ENCODE measurements at places on chromosomes 2 and 18. TPM values are rescaled to one million over a fixed set of nuclear protein-coding genes. Genes with fewer than 3 reads are reported as not detected.

Gene SCN9A
- 9.0 TPM for total RNA-seq

Gene NEU2
- total RNA-seq, result not detected

Gene KIDINS220
- total RNA-seq, result 77.5 TPM

Gene KIF1A
- 16.5 TPM for total RNA-seq

Gene FAM228A
- 0.24 TPM for total RNA-seq

Gene C2orf78
- not detected for total RNA-seq

Gene TPO
- not detected for total RNA-seq

Gene GFPT1
- 75.4 TPM for total RNA-seq

Gene PER2
- total RNA-seq, result 8.9 TPM

Gene ATG4B
- total RNA-seq, result 61.3 TPM

Gene POTEJ
- total RNA-seq, result 0.76 TPM

Gene RRM2
- 20.0 TPM for total RNA-seq

Gene EGR4
- total RNA-seq, result 0.23 TPM

Gene CHRNG
- not detected for total RNA-seq

Gene MSTN
- total RNA-seq, result 0.04 TPM

Gene LIMS4
- total RNA-seq, result 0.90 TPM

Gene CTLA4
- total RNA-seq, result not detected

Gene B3GNT2
- 53.0 TPM for total RNA-seq

Gene ITM2C
- total RNA-seq, result 485 TPM

Gene CDH2
- total RNA-seq, result 132 TPM

Gene RUFY4
- total RNA-seq, result 0.10 TPM

Gene HMSD
- 0.10 TPM for total RNA-seq

Gene IL36G
- total RNA-seq, result 0.20 TPM

Gene REG3G
- not detected for total RNA-seq

Gene STAT1
- total RNA-seq, result 124 TPM

Gene PTPRN
- total RNA-seq, result 4.6 TPM

Gene UGT1A5
- not detected for total RNA-seq

Gene CD8B2
- total RNA-seq, result not detected

Gene RAB27B
- total RNA-seq, result 13.1 TPM

Gene CRYGC
- total RNA-seq, result 1.3 TPM

Gene FKBP1B
- 24.4 TPM for total RNA-seq

Gene AOX1
- 7.7 TPM for total RNA-seq

Gene ASB18
- total RNA-seq, result not detected

Gene CASP8
- 27.7 TPM for total RNA-seq

Gene LOXHD1
- not detected for total RNA-seq

Gene BCL2
- total RNA-seq, result 9.1 TPM

Gene GREB1L
- 13.8 TPM for total RNA-seq

Gene EMILIN1
- total RNA-seq, result 80.8 TPM

Gene FOXD4L1
- 0.20 TPM for total RNA-seq

Gene PARD6G
- total RNA-seq, result 11.8 TPM

Gene SERPINB3
- total RNA-seq, result 0.17 TPM

Gene TCF23
- not detected for total RNA-seq

Gene TMEM182
- total RNA-seq, result 5.1 TPM

Gene RAB6D
- total RNA-seq, result 3.0 TPM

Gene KCNJ13
- 69.1 TPM for total RNA-seq

Gene CPS1
- total RNA-seq, result 587 TPM

Gene NOSTRIN
- total RNA-seq, result 19.1 TPM

Gene RTP5
- total RNA-seq, result not detected

Gene DES
- total RNA-seq, result 114 TPM

Gene BOD1L2
- total RNA-seq, result 0.23 TPM

Gene KHK
- 26.1 TPM for total RNA-seq

All from hepatocyte (in vitro differentiated cells).